ENCODE measurements at places on chromosomes 1 and 21.
A peak's percentile ranks its signal among the peaks of the same experiment; 100 is the strongest.

DNA sequence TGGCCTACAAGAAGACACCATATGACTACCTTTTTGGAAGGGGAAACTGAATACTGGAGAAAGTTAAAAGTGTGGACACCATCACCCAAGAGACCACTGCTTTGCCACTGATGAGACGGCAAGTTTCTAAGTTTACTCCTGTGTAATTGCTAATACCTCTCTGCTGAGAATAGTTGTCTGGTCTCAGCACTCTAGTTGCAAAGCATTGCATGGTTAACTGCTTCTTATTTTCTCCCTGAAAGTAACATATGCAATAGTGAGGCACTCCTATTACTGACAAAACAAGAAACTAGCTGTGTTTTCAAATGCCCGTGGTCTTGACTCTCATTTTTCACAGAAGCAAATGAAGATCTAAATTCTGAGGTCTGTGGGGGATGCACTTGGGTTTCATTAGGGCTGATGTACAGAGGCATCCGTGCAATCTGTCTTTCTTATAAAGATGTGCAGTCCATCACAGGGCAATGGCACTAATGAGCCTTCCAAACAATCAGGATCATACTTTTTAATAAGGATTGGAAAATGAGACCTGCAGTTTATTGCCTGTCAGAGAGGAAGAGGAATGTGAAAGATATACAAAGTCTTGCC, 62.9 kb downstream of the IFI44 start:
- DNase-seq: no peak

- DNase-seq: no peak
Observed at GRCh38 chr1:42370876-42371549, 9.6 kb upstream of the RIMKLA start.

GRCh38 chr1:51621841-51622454, 5.1 kb downstream of the OSBPL9 start:
- DNase-seq: no peak

- DNase-seq: peak; percentile 2
Observed at GRCh38 chr21:40333731-40334130, 466.5 kb downstream of the PCP4 start.

- DNase-seq: peak; percentile 35
Observed at GRCh38 chr1:209601809-209602657, 18.5 kb downstream of the CAMK1G start.

Measured in NCI-H2081 (cell line).